Panc1 (cell line): ENCODE measurements at places on chromosomes 4 and X. TPM values are rescaled to one million over a fixed set of nuclear protein-coding genes. Genes with fewer than 3 reads are reported as not detected.
A peak's percentile ranks its signal among the peaks of the same experiment; 100 is the strongest.

- DNase-seq: no peak
Measured at GRCh38 chr4:176209535-176209934, 14.2 kb upstream of the SPATA4 start.

DNA sequence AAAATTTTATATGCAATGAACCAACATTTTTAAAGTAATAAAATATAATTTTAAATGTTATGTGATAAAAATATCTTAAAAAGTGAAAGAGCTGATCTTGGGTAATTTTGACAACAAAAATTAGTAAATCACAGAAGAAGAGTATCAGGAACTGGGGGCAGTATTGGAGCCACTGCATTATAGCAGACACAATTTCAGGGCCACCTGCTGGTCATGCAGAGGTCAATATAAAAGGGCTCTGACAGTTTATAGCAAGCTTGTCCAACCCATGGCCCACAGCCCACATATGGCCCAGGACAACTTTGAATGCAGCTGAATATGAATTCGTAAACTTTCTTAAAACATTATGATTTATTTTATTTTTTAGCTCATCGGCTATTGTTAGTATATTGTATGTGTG, 13.0 kb upstream of the LEF1 start:
- DNase-seq: no peak

- DNase-seq: no peak
Measured at GRCh38 chrX:153568451-153569011, 30.4 kb downstream of the CCNQ start.

GRCh38 chr4:183424109-183424744, 20.2 kb upstream of the CDKN2AIP start:
- DNase-seq: no peak

- no peak for DNase-seq
Measured at GRCh38 chr4:187227907-187228704, 504.4 kb upstream of the FAT1 start.

- peak; percentile 63 for DNase-seq
Measured at GRCh38 chr4:83112678-83113428, 1.7 kb downstream of the PLAC8 start.

- no peak for DNase-seq
Measured at GRCh38 chr4:80309294-80310004, 26.1 kb upstream of the CFAP299 start.

- no peak for DNase-seq
Measured at GRCh38 chr4:41696763-41697162, 51.8 kb downstream of the PHOX2B start.

The SPARCL1 gene
- 0.57 TPM for total RNA-seq

DNA sequence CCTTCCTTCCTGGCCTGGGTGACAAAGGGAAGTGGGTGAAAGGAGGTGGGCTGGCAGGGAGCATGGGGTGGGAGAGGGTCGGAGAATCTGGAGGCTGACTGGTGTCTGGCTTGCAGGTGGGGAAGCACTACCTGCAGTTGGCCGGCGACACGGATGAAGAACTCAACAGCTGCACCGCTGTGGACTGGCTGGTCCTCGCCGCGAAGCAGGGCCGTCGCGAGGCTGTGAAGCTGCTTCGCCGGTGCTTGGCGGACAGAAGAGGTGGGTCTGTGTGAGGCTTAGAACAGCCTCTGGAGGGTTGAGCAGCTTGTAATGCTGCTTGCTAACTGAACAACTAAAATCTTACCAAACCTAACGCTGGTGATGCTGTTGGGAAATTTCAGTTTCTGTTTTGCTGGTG, 19.2 kb downstream of the WFS1 start:
- no peak for DNase-seq

The ANKRD50 gene
- total RNA-seq: 14.3 TPM

The CPZ gene
- total RNA-seq: 0.15 TPM

The PAGE2B gene
- not detected for total RNA-seq

- DNase-seq: no peak
Measured at GRCh38 chr4:105490523-105490922, 16.7 kb upstream of the PPA2 start.

GRCh38 chrX:12844319-12844718, 22.6 kb upstream of the TLR7 start:
- DNase-seq: no peak

DNA sequence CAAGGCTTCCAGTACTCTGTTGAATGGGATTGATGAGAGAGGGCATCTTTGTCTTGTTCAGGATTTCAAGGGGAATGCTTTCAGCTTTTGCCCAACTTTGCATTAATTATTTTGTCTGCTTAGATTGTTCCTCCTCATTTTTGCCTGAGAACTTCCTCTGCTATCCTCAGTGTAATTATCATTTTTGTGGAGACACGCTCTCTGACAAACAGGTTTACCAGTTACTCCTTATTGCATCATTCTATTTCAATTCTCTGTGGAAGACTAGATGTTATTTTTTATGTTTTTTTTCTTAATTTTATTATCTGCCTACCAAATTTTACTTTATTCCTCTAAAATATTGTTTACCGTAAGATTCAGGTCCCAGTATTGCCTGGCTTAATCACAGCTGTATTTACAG, 349.2 kb downstream of the ADGRL3 start:
- no peak for DNase-seq

- DNase-seq: no peak
Measured at GRCh38 chr4:114019969-114020358, 40.5 kb upstream of the ARSJ start.

DNA sequence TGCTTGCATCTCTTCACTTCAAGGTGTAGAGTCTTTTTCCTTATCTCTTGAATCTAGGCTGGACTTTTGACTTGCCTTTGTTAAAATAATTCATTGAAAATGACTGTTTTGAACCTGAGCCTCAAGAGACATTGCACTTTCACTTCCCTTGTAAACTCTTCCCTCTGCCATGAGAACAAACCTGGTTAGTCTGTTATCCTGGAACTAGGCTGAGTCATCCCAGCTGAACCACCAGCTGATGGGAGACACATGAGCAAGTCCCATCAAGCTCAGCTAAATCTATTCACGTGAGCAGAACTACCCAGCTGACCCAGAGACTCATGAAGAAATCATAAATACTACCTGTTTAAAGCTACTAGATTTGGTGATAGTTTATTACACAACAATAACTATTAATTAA, 202.3 kb upstream of the CENPE start:
- DNase-seq: no peak

DNA sequence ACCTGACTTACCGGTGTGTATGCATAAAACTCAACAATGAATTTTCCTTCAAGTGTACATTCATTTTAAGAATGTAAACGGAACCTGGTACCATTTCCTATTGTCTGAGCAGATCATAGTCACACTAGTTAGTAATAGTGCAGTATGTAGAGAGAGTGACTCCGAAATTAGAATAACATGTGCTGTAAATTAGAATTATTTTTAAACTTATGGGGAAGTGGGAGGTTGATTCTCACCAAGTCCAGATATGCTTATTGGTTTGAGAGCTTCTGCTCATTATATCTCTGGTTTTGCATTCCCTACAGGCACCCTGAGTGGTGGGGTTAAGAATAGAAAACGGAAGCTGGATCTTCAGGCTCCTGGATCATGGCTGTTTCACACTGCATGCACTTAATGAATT, 39.6 kb downstream of the KLF3 start:
- DNase-seq: no peak

The ARSJ gene
- total RNA-seq: 43.9 TPM

DNA sequence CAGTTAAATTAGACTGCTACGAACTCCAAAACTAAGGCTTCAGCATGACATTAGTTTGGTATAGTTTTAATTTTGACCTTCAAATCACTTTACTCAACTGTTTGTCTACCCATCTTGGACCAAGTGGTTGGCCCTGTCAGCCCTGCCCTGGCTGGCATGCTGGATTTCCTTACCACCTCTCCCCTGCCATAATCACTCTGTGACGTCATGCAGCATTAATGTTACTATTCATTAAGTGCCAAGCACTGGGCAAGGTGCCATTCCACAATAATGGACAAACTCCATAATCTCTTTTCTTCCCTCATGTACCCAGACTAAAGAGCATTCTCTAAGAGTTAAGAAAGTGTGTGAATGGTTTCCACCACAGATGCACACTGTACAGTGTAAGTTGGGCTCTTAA, 277.0 kb upstream of the INTU start:
- no peak for DNase-seq

- no peak for DNase-seq
Measured at GRCh38 chr4:103306870-103307375, 108.8 kb upstream of the CENPE start.

The XK gene
- total RNA-seq: 1.3 TPM

DNA sequence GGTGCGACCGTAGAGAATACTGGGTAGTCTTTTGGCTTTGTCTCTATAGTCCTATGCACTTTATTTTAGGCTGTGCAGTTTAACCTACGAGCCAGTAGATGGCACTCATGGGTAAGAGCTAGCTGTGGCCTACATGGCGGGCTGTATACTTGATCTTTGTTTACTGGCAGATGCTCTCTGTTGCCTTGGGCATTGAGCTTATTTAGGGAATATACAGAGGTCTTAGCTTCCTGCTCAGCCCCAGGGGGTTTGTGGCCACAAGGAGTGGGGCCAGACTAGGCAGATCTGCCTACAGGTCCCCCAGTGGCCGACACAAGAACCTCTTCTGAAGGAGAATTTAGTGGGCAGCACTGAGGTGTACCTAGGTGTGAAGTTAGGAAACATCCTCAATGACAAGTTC, 227.6 kb upstream of the HDX start:
- peak; percentile 30 for DNase-seq

The HDX gene
- total RNA-seq: 5.3 TPM

The LIMCH1 gene
- total RNA-seq: 3.3 TPM

- peak; percentile 48 for DNase-seq
Measured at GRCh38 chr4:13548984-13549546, 4.8 kb upstream of the NKX3-2 start.

The RAB33A gene
- total RNA-seq: 2.2 TPM

GRCh38 chr4:153497988-153498967, 32.1 kb downstream of the TMEM131L start:
- DNase-seq: no peak

The TEX13C gene
- total RNA-seq: not detected

- DNase-seq: no peak
Measured at GRCh38 chrX:120309873-120310705, 1.2 kb downstream of the TMEM255A start.

- no peak for DNase-seq
Measured at GRCh38 chrX:46573892-46574773, 568 bp downstream of the CHST7 start.

GRCh38 chr4:15066140-15066539, 63.9 kb downstream of the CPEB2 start:
- DNase-seq: no peak

The JAKMIP1 gene
- total RNA-seq: not detected

The PHF8 gene
- total RNA-seq: 27.5 TPM

DNA sequence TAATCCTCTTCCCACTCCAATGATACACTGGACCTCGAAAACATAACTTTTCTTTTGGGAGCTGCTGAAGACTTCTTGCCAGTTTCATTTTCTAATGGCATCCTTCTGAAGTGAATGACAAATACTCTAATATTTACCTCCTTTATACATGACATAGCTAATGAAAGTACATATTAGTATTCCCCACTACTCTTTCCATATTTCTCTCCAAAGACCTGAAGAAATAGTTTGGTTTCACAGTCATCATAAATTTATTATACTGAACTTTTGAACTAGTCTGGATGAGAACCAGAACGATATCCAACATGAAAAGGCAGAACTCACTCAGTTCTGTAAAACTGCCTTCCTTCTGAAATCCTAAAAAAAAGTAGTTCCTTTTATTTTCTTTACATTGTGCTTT, 139.1 kb downstream of the GPC3 start:
- no peak for DNase-seq

The CYLC1 gene
- not detected for total RNA-seq

The FBXW7 gene
- 16.2 TPM for total RNA-seq

DNA sequence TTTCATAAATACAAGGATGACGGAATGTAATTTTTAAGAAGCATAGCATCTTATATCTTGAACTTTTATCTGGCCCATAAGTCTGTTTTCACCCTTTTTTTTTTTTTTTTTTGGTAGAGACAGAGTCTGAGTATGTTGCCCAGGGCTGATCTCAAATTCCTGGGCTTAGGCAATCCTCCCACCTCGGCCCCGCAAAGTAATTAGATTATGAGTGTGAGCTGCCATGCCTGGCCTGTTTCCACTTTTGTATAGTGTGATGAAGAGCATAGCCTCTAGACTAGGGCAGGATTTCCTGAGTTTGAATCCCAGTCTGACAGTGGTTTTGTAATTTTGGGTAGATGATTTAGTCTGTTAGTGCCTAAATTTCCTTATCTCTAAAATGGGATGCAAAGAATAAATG, 11.0 kb downstream of the STIM2 start:
- no peak for DNase-seq

DNA sequence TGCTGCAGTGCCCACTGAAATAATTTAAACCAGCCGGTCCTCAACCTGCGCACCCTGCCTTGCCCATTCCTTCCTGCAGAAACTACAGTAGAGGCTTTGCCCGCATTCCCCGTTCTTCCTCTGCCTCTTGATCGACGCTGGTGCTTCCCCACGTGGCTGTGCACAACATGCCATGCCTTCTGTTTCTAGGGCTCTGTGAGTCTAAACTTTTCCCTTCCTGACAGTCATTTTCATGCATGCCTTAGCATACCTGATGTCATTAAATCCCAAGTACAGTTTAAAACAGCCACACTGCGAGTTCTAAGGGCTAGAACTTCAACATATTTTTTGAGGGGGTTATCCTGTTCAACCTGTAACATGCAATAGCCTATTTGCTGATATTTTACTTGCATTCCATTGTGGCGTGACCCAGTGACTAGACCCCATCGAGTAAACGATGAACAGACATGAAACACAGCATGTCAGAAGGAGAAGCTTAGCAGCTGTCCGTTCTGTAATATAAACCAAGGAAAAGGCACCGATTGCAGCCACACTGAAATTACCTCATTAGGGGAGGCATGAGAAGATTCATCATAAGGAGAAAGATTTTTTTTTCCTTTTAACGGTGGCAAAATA, 232.5 kb downstream of the ARHGAP10 start:
- no peak for DNase-seq

DNA sequence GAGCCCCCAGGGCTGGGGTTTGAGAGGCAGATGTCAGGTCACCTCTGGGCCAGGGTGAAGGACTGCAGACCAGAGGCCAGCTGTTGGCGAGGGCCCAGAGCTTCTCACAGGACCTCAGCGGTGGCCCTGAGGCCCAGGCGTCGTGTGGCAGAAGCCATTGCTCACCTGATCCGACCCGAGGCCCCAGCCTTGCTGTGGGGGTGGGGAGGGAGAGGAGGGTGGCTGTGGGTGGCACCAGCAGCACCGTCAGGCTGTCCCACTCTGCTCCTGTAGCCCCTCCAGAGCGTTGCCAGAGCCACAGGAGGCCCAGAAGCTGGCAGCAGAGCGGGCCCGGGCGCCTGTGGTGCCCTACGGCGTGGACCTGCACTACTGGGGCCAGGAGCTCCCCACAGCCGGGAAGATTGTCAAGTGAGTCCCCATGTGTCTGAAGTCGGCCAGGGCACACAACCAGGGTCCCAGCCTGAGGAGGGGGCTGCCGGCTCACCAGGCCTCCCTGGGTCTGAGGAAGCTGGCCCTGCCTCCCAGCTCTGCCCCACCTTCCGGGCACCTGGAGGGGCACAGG, 28.8 kb downstream of the UVSSA start:
- DNase-seq: no peak

- DNase-seq: no peak
Measured at GRCh38 chr4:8364141-8364540, 76.4 kb downstream of the ACOX3 start.

- no peak for DNase-seq
Measured at GRCh38 chrX:574830-575229, 55.8 kb upstream of the SHOX start.

The ARX gene
- 0.15 TPM for total RNA-seq

The LINC00632 gene
- 0.13 TPM for total RNA-seq

GRCh38 chrX:74536152-74536831, 78.1 kb downstream of the RLIM start:
- no peak for DNase-seq
